GM12878 (cell line): ENCODE measurements at places on chromosomes 5 and 9.

DNA sequence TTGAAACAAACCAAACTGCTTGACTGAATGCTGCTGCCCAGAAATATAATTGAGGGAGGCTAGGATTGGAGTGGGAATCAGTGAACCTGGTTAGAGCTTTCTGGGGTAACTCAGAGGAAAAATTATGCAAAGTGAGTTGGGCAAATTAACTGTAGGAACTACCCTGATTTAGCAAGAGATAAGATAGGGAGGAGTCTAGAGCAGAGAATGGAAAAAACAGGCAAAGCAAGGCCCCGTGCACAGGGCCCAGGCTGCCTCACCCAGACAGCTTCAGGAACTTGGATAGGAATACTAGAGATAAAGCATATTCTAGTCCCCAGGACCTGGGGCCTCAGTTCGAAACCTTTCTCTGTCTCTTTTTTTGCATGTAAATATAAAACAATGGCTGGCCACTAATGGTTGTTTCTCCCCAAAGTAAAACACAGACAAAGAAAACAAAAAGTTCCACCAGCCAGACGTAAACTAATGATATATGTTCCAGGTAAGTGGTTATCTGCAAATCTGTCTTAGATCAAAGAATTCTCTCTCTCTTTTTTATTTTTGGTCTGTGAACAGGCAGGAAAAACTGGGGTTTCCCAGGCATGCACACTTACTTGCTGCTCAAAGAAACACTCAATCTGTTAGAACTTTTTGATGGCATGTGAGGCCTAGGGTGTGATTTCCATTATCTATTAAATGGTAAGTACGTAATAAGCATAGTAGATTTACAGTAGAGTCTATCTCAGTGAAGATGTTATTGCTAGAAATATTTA is 168.1 kb upstream of the MAP3K1 start:
- DNase-seq: no peak

- DNase-seq: no peak
Measured at GRCh38 chr9:26950521-26950920, 3.5 kb upstream of the PLAA start.

GRCh38 chr5:177473443-177474001 is at the start of gene DBN1:
TSS of gene DBN1 (minus strand) at chr5:177473634. CDS start at chr5:177473521, 113 bp downstream.
- no peak for DNase-seq

GRCh38 chr9:90105773-90106172 is 501.0 kb downstream of the GADD45G start:
- DNase-seq: no peak

DNA sequence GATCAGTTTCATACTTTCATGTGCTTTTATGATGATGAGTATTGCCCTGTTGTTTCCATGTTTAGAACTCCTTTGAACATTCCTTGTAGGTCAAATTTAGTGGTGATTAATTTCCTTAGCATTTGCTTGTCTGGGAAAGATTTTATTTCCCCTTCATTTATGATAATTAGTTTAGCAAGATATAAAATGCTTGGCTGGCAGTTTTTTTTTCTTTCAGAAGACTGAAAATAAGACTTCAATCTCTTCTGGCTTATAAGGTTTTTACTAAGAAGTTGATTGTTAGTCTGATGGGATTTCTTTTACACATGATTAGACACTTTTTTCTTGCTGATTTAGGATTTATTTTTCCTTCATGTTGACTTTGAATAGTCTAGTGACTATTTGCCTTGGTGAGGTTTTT is 238.9 kb upstream of the ADCY2 start:
- DNase-seq: no peak

- no peak for DNase-seq
Measured at GRCh38 chr5:139806726-139807646, 11.4 kb downstream of the PSD2 start.

DNA sequence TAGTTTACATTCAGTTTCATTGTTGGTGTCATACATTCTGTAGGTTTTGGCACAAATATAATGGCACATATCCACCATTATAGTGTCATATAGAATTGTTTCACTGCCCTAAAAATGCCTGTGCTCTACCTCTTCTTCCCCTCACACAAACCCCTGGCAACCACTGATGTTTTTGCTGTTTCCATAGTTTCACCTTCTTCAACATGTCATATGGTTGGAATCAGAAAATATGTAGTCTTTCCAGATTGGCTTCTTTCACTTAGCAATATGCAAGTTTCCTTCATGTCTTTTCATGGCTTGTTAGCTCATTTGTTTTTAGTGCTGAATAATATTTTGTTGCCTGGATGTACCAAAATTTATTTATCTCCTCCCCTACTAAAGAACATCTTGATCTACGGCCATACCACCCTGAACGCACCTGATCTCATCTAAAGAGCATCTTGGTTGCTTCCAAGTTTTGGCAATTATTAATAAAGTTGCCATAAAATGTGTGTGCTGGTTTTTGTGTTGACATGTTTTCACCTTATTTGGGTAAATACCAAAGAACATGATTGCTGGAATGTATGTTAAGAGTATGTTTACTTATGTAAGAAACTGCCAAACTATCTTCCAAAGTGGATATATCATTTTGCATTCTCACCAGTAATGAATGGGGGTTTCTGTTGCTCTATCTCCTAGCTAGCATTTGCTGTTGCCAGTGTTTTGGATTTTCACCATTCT is 17.0 kb upstream of the CDK20 start:
- DNase-seq: no peak

DNA sequence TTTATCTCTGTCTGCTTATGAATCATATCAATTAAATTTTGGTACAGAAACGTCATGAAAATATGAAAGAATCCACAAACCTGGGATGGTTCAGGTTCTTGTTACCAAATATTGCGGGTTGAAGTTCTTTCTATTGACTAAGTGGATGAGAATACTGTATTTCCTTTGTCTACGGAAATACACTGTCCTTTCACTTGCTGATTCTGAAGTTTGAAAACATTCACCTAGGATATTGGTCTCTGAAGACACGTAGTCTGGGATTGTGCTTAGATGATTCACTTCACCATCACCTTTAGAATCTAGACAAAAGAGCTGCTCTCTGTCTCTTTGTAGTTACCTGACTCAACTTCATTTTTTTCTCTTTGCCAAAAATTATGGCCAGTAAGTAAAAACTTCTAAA is 222.4 kb downstream of the FBN2 start:
- DNase-seq: no peak

GRCh38 chr5:123696921-123697341 is 185.0 kb downstream of the CSNK1G3 start:
- DNase-seq: no peak

- DNase-seq: no peak
Measured at GRCh38 chr5:168434746-168435321, 51.4 kb upstream of the RARS1 start.

DNA sequence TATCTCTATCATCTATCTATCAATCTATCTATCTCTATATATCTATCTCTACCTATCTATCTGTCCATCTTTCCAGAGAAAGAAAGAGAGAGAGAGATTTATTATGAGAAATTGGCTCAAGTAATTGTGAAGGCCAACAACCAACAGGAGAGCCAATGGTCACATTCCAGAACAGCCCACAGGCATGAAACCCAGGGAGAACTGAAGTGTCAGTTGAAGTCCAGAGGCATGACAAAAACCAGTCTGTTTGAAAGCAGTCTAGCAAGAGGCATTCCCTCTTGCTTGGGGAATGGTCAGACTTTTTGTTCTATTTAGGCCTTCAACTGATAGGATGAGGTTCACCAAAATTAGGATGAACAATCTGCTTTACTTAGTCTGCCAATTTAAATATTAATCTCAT is 87.6 kb upstream of the PLCXD3 start:
- DNase-seq: no peak

DNA sequence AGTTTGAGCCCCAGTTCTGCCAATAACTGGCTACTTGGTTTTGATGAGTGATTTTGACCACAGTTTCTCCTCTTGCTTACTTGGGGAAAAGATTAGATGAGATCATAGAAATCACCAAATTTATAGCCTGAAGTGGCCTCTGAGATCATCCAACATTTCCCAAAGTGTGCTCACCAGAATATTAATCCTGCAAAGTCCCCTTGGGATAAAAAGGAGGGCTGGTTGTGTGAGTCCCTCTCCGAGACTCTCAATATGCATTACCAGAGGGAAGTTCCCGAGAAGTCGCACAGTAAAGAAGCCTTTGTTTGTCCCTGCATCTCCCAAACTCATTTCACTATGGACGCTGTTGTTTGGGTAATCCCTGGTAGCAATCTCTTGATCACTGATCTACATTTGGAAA is 88.4 kb upstream of the ADRA1B start:
- no peak for DNase-seq

GRCh38 chr9:131697097-131697496 is 42.8 kb downstream of the RAPGEF1 start:
- DNase-seq: no peak

GRCh38 chr5:80884929-80885328 is 75.2 kb upstream of the RASGRF2 start:
- no peak for DNase-seq

DNA sequence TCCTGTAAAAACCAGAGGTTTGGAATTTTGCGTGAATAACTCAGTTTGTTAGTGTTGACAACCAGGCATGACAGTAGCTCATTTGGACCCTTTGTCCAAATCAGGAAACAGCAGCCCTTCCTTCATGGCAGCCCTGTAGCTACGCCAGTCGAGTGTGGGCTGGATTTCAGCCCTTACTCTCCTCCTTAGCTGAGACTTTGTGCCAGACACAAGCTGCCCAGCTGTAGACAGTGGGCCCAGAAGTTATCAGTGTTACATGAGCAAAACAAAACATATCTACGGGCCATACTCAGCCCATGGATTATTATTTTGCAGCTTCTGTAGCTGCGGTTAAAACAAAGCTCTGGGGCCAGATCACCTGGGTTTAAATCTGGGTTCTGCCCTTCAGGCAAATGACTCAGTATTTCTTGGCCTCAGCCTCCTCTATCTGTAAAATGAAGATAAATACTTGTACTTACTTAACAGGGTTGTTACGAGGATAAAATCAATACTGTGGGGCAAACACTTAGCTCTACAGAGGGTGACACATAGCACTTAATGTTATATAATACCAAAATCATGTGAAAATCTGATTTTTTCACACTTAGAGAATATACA is 76.9 kb downstream of the GHR start:
- DNase-seq: no peak

DNA sequence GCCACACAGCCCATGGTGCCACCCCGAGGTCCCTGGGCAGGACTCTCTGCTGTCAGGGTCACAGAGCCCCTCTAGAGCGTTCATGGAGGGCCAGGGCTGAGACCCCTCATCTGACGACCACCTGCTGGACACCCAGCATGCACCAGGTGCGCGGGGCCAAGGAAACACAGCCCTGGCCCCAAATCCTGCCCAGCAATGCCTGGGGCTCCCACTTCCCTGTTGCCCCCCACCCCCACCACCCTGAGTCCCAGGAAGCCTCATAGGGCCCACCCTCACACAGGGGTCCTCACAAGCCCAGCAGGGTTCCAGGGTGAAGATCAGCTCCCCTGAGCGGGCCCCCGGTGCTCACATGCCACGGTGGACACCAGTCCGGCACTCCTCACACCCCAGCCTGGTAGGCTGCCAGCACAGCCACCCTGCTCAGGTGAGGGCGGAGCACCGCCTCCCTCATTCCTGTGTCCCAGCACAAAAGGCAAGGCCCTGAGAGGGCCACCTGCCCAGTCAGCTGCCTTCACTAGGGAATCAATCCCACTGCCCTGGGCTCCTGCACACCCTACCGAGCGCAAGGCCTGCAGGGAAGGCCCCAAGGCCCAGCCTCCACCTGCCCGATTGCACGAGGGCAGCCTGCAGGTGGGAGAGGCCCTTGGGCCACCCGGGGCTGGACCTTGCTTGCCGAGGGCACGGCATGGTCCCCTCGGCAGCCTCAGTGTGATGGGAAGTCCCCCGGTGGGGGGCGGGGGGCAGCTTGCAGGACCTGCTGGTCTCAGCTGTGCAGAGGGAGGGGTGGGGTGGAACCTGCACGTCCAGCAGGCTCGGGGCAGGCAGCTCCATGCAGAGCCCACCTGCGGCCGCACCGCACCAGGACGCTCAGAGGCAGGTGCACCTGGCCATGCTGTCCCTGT is 56.4 kb upstream of the UBAC1 start:
- no peak for DNase-seq

DNA sequence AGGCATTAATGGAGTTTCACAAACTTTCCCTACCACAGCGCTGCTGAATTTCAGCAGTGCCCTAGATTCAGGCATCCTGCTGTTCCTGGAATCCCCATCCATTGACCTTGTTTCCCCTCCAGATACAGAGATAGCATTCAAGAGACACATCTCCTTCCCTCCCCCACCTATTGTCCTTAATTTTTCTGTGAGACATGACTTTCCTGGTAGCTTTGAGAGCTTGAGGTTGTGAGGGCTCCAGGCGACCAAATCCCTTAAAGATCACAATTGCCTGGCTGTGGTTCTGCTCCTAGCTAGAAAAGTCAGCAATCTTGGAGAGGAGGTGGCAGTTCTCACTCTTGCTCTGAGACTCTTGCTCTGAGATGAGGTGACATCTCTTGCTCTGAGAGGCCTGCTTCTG is 48.0 kb downstream of the PRR16 start:
- no peak for DNase-seq

GRCh38 chr9:125995006-125995405 is 247.8 kb downstream of the PBX3 start:
- DNase-seq: no peak

GRCh38 chr5:106737111-106737510 is 933.6 kb downstream of the EFNA5 start:
- no peak for DNase-seq

GRCh38 chr5:5533927-5534326 is 111.5 kb downstream of the ICE1 start:
- no peak for DNase-seq

DNA sequence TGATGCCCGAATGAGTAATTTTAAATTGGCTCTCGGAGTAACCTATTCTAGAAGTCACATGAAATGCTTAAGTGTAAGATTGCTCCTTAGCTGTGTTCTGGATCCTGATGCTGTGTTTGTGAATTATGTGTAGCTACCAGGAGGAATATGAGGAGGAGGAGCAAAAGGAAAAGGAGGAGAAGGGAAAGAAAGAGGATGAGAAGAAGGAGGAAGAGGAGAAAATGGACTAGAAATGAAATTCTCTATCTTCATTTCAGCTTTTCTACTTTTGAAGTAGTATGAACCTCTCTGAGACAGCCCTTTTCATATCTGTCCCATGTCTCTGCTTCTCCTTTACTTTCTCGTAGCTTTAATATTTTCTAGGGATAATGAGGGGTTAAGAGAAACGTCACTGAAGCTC is 119.4 kb upstream of the ACTBL2 start:
- DNase-seq: no peak

- DNase-seq: no peak
Measured at GRCh38 chr9:98374385-98375051, 119.1 kb upstream of the TBC1D2 start.

DNA sequence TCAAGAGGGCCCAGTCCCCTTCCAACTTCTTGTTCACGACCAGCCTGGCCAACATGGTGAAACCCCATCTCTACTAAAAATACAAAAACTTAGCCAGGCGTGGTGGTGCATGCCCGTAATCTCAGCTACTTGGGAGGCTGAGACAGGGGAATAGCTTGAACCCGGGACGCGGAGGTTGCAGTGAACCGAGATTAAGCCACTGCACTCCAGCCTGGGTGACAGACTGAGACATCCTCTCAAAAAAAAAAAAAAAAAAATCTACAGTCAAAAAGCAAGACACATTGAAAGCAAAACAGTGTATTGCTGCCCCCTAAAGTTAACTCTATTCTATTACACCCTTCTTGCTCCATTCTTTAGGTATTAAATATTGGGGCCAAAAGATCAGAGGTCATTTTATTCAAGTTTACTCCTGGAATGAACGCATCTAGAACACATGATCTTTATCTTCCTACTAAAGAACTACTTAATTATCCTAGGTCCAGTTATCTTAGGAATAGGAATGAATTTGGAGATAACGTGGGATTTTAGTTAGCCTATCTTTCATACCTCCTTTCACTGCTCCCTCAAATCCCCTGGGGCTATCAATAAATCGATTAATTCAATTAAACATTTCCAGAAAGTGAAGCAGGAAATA is 2.4 kb downstream of the ATG12 start:
- no peak for DNase-seq
